ENCODE measurements at places on chromosomes 6 and 20.

- no peak for DNase-seq
These were observed 1.5 kb downstream of the SFTA2 start for GRCh38 chr6:30930506-30930905.

DNA sequence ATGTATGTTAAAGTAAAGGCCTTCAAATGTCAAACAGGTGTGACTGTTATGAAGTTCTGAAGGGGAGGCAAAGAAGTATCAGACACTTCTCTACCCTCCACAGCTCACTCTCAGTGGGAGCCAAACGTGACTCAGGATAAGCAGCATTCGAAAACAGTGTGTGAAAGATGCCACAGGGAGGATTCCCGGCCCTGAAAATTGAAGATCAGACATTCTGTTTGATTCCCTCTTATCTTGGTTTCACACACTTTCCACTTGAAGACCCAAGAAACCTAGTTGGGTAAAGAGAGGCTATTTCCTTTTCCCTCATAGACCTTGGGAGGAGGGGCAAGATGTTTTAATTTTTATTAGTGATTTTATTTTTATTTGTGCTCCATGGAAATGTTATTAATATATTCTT is 164.2 kb upstream of the SUPT3H start:
- DNase-seq: no peak

DNA sequence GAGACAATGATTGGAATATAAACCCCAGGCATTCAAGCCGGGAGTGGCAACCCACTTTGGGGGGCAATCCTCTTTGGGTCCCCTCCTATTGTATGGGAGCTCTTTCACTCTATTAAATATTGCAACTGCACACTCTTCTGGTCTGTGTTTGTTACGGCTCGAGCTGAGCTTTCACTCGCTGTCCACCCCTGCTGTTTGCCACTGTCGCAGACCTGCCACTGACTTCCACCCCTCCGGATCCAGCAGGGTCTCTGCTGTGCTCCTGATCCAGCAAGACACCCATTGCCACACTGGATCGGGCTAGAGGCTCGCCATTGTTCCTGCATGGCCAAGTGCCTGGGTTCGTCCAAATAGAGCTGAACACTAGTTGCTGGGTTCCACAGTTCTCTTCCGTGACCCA is 222.8 kb upstream of the MANEA start:
- DNase-seq: no peak

DNA sequence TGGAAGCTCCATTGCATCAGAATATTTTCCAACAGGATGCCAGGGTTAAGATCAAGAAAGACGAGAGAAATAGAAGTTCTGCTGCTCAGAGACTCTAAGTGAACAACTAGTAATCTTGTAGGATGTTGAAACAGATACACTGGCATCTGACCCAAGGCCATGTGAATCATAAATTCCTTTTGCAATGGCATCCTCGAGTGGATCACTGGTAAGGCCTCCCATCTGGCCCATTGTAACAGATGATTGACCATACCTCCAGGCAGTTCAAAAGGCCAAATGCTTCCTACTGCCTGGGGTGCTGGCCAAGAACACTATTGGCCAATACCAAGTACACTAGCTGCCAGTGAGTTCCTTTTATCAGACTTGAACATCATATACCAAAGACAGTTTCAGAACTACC is 9.9 kb upstream of the SLC17A3 start:
- peak; percentile 91 for DNase-seq

- DNase-seq: peak; percentile 60
These were observed 151.0 kb upstream of the HEY2 start for GRCh38 chr6:125598422-125598821.

- DNase-seq: peak; percentile 47
These were observed 75.9 kb downstream of the PLCG1 start for GRCh38 chr20:41213150-41213820.

DNA sequence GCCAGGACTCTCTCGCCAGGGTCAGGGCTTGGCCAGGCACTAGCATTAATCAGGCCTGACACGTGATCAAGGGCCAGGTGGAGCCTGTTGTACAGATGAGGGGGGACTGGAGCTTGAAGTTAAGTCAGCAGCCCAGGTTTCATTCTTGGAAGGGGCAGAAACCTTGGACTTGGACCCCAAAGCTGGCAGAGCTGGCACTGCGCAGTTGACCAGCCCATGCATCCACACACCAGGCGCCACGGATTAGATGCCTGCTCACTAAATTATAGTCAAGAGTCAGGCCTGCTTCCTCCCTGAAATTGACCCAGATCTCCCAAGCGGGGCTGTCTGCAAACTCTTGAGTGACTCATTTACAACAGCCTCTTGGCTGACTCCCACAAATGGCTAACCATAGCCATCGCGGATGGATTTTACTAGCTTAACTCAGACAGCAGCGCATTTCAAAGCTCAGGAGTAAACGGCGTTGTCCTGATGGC is 4.1 kb upstream of the TAF4 start:
- DNase-seq: no peak

- DNase-seq: no peak
These were observed 148.8 kb downstream of the C6orf58 start for GRCh38 chr6:127725821-127726220.

DNA sequence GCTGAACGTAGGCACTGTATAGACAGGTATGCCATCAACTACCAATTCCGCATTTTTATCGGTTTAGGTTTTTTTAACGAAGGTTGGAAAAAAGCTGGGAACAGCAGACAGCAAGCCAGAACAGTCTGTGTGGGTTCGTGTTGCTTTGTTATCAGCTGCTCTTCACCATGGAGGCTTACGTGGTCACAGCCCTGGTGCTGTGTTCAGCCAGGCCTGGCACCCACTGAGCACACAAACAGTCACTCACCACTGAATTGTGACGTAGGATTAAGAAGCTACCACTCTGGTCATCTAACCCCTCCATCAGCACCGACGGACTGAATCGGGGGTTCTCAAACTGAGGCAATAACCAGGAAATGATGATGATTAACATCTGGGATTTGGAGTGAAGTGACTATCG is 13.2 kb downstream of the FAM210B start:
- no peak for DNase-seq

DNA sequence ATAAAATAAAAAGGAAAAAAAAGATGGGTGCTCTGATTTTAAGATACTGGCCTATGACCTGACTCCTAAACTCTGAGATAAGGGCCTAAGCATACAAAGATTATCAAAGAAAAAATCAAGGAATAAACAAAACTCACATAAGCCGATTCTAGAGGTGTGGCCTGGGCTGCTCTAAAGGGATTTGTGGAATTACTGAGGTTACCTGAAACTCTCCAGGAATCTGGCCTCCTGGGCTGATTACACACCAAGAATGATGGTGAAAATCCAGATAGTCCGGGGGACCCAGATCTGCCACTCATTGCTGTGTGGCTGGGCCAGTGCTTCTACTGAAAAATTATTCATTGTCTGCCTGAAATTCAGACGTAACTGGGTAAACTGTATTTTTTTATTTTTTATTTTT is 122.7 kb upstream of the RNF24 start:
- no peak for DNase-seq

- no peak for DNase-seq
These were observed 115.9 kb upstream of the BEND6 start for GRCh38 chr6:56838965-56839364.

DNA sequence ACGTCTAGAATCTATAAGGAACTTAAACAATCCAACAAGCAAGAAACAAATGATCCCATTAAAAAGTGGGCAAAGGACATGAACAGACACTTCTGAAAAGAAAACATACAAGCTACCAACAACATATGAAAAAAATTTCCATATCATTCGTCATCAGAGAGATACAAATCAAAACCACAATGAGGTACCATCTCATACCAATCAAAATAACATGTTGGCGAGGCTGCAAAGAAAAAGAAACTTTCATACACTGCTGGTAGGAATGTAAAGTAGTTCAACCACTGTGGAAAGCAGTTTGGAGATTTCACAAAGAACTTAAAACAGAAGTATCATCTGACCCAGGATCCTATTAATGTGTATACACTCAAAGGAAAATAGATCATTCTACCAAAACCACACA is 243.9 kb upstream of the RUNX2 start:
- no peak for DNase-seq

GRCh38 chr6:133568970-133569889 is 319.7 kb upstream of the TCF21 start:
- peak; percentile 89 for DNase-seq

Measured in adipocyte (in vitro differentiated cells).